NCI-H1105 (cell line): ENCODE measurements at places on chromosomes 11 and 22.

GRCh38 chr11:42647993-42648392, 663.8 kb upstream of the API5 start:
- no peak for DNase-seq

DNA sequence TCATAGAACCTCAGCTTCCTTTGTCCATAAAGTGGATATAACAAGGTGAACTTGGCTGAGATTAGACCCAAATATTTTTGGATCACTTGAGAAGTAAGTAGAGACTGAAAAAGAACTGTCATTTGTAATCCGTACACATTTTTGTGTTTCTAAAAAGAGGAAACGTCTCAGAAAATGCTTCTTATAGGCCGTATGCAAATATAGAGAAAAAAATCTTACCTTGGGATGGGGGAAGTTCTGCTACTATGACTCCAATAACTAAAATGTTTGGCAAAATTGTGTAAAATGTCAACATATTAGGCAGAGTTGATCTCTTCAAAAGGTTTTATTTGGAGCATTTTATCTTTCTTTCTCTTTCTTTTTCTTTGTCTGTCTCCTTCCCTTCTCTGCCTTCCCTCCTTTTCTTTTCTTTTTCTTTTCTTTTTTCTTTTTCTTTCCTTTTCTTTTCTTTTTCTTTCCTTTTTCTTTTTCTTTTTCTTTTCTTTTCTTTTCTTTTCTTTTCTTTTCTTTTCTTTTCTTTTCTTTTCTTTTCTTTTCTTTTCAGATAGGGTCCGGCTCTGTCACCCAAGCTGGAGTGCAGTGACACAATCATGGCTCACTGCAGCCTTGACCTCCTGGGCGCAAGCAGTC, 48.2 kb downstream of the ADM start:
- DNase-seq, result no peak

GRCh38 chr22:41638124-41638523, 17.0 kb downstream of the XRCC6 start:
- DNase-seq, result no peak

DNA sequence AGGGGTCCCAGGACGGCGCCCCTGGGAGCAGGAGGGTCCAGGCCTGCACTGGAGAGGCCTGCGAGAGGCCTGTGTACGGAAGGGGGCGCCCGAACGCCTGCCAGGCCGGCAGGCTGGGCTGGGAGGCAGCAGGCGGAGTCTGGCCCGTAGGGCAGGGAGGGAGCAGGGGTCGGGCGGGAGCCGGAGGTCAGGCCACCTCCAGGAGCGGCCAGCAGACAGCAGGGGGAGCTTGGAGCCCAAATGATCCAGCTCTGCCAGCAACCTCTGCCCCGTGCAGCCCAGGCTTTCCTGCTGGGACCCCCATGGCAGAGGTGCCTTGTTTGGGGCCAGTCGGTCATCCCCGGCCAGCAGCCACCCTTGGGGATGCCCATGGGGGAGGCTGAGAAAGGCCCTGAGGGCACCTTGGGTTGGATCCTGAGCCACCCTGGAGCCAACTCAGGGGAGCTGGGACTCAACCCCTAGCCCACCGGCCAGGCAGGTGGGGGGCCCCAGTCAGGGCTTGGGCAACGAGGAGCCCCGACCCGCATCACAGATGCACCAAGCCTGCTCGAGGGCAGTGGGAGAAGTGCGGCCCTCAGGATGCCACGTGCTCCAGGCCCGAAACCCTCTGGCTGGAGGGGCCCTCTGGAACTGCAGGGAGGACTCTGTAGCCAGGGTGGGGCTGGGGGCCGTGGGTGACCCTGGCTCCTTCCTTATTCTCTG, 9.6 kb upstream of the SYT8 start:
- DNase-seq, result no peak

- no peak for DNase-seq
Measured at GRCh38 chr11:115132436-115133228, 371.6 kb downstream of the CADM1 start.

- no peak for DNase-seq
Measured at GRCh38 chr11:118341815-118342489, 553 bp downstream of the CD3D start.

DNA sequence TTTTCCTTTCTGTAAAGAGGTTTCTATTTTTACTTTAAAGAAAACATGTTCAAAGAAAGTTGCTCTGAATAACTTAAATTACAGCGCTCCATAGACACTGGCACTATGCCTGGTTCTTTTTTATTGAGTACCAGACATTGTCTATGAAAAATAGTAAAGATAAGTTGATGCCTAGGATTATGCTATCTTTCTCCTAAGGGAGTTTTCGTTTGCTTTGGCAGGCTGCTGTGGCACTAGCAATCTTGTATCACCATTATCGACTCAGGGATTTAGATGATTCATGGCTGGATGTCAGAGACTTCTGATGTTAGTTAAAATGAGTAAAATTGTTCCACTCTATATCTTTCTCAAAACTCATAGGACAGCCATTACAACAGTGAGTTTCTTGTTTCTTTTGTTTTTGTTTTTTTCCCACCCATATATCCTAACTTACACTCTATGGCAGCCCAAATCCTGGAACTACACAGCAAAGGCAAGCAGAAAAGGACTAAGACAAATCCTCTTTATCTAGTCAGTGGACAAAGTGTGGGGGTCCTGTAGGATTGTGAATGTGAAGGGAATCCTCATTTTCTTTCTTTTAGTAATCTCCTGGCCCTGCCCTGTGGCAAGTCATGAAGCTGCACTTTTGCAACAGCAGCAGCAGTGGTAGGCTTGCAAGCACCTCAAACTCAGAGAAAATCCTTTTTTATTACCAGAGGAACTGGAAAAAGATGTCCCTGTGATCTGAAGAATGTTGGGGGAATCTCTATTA, 20.7 kb downstream of the SLN start:
- DNase-seq, result no peak

- DNase-seq, result no peak
Measured at GRCh38 chr11:100177651-100178050, 509.4 kb upstream of the ARHGAP42 start.

GRCh38 chr11:105619556-105619955, 9.7 kb downstream of the GRIA4 start:
- DNase-seq, result no peak

GRCh38 chr11:118615282-118615975, 8.0 kb downstream of the PHLDB1 start:
- no peak for DNase-seq

DNA sequence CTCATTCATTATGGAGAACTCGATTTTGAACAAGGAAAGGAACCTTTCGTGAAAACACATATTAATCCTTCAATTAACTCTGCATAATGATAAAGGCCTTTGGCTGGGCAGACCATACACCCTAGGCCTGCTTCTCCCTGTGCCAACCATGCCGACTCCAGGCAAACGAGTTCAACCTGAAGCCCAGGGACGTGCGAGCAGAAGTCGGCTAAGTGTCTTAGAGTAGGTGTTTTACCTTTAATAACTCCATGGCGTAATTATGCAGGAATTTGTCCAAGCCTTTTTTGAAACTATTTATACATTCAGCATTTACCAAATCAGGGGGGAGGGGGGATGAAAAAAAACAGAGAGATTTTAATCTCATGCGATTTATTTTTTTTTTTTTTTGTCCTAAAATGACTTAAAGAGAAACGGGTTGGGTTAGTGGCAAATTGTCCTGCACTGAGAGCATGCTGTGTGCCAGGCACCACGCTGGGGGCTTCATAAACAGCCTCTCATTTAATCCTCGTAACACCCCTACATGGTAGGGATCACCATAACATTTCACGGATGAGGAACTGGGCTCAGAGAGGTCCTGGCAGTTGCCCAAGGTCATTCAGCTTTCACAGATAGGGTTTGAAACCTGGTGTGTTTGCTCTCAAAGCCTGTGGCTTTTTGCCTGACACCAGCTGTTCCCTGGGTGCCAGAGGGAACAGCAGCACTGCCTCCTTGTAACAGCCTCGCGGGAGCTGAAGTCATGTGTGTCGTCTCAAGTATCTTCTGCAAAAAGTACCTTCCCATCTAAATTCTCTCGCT, 423.9 kb downstream of the MN1 start:
- peak; percentile 79 for DNase-seq

GRCh38 chr22:32080904-32081303, 37.8 kb downstream of the SLC5A1 start:
- DNase-seq, result peak; percentile 9

DNA sequence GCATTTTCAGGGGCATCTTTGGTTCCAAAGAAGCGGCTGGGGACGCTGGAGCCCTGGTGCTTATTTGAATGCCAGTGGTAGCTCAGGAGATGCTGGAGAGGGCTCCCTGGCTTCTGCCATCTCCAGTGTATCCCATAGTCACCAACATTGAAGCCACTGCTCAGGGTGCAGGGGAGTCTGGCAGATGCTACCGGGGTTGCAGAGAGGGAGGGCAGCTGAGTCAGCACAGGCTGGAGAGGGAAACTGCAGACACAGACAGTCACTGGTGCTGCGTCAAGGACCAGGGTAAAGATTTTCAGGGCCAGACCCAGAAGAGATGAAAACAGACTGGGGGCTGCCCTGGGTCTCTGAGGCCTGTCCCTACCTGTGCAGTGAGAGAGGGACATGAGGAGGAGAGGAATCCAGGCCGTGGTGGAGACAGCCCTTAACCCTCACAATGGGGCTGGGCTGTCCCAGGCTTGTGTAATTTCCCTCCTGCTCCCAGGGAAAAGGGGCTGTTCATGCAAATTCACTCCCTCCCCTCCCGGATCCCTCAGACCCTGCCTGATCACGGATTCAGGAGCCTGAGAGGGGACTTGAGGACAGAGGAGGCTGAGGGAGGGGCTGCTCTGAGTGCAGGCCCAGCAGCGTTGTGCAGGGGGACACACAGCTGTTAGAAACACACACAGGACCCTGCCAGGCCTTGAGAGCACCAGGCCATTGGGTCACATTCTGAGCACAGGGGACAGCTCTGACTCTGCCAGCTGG, 126.9 kb upstream of the GRK3 start:
- no peak for DNase-seq

DNA sequence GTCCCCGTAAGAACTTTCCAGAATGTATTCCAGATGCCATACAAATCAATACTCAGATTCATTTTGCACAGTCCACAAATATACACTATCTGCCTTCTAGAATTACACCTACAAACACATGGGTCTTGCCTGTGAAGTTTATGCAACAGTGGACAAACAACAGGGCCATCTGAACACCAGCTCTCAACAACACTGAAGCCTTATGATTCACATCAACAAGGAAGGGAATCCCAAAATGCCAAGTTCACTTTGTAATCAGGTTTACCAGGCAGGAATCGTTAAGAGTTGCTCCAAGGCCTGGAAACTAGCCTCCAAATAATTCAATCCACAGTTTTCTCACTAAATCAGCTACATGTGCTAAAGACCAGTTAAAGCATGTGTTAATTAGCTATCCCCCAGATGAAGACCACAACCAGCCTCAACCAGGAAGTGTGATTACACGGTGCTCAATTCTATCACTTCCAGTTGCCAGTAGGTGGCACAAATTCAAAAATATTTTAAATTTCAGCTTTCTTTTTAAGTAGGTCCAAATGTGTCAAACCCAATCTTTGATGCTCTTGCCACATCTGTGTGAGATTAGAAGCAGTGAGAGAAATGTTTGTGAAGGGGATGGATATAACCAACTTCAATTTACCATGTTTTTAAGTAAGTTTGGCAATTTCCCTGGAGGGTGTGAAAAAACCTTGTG, 139.1 kb upstream of the BDNF start:
- DNase-seq, result no peak

GRCh38 chr22:31439808-31440207, 40.4 kb downstream of the DRG1 start:
- DNase-seq, result no peak

DNA sequence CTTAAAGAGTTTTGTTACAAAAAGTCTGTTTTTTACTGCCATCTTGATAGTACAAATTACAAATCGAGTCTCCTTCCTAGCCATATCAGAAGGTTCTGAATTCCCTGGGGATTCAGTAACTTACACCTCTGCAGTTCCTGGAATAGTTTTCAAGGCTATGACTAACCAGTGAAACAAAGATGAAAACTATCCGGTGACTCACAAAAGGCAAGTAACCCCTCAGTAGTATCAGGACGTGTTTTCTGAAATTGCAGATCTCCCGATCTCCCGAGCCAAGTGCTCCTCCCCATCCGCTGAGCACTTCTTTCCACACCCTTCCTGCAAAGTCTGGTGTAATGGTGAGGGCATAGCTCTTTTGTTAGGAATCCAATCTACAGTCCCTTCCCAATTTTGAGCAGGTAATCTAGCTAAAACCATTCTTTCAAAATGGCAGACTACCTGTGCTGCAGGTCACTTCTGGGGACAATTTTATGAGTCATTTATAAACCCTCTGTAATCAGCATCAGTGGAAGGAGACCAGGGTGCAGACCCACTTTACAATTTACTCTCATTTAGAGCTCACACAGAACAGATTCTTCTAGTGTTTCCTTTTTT, 7.7 kb downstream of the E2F8 start:
- DNase-seq, result no peak

GRCh38 chr22:48389916-48390315, 1437.8 kb downstream of the BRD1 start:
- no peak for DNase-seq

DNA sequence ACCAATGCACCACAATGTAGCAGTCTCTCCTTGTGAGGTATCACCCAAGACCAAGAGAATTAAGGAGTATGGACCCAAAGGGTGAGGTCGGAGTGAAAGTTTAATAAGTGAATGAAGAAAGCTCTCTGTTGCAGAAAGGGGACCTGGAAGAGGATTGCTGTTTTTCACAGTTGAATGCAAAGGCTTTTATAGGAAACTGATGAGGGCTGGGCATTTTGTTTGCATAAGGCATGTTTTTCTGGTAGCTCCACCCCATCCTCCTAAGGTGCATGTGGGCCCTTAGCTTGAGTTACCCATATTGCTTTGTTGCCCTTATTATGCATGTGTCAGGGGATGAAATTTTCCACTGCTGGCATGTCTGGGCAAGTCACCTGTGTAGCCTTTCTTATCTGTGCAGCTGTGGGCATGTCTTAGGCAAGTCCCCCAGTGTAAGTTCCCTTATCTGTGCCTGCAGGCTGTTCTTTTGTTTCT, 64.7 kb downstream of the BDNF start:
- no peak for DNase-seq

DNA sequence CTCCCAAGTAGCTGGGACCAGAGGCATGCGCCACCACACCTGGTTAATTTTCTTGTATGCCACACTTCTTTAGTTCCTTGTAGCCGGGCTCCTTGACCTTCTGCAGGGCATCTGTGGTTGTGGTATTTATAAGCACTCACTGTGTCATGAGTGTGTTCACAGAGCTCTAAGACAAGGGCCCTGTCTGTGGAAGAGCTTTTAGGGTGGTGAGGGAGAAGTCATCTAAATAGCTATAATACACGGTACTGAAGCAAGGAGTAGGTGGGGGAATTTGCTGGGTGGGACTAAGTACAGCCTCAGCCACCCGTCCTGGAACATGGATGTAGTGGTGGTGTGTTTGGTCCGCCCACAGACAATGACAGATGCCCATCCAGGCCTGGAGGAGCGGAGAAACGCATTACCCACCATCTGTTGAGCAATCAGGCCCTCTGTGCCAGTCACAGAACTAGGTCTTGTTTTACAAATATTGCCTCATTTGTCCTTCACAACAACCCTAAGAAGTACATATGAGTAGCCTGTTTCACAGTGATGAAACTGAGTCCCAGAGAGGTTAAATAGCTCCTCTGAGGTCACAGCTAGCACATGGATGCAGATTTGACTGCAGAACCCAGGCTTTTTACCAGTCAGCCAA, 10.1 kb downstream of the ACO2 start:
- DNase-seq, result no peak

GRCh38 chr22:26756675-26757293, 99.4 kb downstream of the MIAT start:
- no peak for DNase-seq
